Hematopoietic multipotent progenitor cell treated with erythropoietin and hydrocortisone succinate and interleukin-3 and kit ligand, for 17 days (in vitro differentiated cells): ENCODE measurements at places on chromosomes 3 and 15.

- DNase-seq = no peak
Measured at GRCh38 chr15:68592054-68592453, 13.3 kb downstream of the CORO2B start.

DNA sequence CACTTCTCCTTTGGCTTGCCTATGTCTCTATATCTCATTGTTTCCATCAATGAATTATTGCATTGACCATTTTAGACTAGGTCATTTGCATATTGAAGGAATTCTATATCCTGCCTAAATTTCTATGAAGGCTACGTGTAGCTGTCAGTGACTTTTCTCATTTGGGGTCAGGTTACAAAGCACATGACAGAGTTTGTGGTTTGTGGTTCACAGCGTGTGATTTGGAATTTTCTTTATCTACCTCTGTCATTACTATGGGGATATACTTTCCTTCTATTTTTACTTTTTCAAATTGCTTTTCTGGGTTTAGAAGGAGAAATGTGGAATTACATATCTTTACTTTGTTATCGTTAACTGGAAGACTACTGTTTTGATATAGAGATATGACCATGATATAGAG is 317.3 kb upstream of the CFAP20DC start:
- DNase-seq = no peak

GRCh38 chr3:37862219-37862902 is 681 bp downstream of the CTDSPL start:
- DNase-seq = no peak

GRCh38 chr15:64844576-64845145 is 2.9 kb downstream of the PLEKHO2 start:
- no peak for DNase-seq

DNA sequence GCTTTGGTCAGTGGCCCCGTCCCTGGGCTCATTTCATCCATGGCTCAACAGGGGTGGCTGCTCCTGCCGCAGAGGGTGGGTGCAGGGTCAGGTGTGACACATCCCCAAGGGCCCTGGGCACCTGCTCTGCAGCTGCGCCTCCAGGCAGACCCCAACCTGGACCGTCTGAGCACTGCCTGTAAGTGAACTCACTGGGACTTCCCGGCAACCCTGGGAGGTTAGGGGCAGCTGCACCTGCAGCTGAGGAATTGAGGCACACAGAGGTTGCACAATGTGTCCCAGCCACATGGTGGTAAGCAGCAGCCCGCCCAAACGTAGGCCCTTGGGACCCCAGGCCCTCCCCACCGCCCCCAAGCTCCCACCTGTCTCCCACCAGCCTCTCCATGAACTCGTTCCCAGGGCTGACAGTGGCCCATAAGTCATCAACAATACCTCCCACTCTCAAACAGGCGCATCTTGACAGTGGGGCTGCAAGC is 55.1 kb downstream of the PLXNA1 start:
- no peak for DNase-seq

DNA sequence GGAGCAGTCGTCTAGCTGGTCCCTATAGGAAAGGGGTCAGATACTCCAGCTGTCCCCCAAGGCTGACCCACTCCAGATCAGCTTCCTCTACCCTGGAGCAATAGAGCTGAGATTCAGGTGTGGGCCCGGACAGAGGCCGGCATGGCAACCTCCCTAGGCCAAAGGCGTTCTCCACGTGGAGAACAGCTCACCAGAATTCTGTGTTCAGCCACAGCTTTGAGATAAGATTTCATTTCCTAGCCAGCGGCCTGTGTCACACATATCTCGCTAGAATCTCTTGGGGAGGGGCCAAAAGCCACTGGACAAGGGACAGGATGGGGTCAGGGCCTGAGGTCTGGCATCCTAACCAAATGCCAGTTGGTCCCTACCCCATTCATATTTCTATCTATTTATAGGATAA is 20.1 kb downstream of the SRGAP3 start:
- DNase-seq = no peak

DNA sequence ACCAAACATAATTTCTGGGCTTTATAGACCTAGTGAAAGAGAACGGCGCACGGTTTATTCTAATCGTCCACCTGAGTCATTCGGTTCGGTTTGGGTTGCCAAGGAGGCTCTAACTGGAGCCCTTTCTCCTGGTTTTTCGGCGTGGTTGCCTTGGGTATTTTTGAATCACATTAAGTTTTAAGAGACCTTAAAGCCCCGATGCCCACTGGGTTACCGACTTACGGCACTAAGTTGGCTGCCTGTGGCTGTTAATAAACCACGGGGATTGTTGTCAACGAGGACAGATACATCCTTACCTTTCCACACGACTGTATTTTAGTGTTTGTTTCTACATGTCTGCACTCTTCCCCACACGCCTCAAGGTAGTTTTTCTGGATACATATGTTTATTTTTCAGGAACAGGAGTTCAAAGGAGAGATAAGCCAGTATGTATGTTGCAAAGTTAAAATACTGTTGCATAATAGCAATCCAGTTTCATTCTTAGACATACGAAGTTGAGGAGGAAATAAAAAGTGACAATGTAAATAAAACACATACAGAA is 1.2 kb upstream of the ANP32A start:
- DNase-seq = no peak

DNA sequence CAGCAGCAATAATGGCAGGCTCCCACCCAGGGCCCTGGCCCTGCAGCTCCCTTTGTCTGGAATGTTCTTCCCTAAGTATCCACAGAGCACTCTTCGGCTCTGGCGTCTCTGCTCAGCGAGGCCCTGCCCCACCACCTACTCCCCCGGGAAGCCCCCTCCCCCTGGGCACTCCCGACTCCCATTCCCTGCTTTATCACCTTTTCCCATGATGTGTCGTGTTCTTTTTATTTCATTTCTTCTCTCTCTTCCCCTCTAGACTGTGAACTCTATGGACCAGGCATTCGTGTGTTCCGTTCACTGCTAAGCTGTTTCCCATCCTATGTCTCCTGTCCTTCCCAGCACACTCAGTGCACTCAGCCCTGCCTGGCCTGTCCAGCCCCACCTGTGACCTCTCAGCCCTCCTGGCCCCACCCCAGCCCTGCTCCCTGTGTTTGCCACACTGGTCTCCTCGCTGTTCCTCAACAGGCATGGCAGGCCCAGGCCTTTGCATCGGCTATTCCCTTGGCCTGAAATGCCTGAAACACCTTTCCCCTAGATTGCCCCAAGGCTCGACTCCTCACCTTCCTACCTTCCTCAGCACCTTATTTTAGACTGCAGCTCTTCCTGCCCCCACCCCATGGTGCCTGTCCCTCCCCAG is 107.4 kb downstream of the TPRA1 start:
- DNase-seq = no peak

- peak; percentile 13 for DNase-seq
Measured at GRCh38 chr3:126245811-126246727, 65.7 kb upstream of the ALDH1L1 start.

DNA sequence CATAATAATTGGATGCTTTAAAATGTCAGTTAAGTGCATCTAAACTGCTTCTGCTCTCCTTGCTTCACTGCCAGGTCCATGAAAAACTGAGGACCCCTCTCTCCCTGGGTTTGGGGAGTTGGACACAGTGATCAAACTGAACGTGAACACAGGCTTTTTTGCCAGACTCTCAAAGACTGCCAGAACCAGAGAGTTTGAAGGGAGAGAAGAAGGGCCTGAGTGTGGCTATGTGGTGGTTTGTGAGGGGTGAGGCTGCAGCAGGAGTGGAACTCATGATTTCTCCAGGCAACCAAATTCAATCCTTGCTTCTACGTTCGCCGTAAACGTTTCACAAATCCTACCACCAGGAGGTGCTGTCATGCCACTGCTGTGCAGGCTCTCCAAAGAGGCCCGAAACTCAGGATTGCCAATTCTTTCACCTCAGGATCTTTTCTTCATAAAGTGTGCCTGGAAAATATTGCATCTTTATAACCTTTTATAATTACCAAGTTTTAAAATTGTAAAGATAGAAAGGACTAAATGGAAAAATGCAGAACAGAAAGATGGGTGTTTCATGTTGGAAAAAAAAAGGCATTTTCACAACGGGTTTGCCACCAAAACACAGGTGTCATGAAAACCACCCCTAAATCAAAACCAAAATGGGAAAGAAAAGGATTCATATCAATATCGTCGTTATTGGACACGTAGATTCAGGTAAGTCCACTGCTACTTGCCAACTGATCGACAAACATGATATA is 19.7 kb downstream of the TM4SF4 start:
- DNase-seq = peak; percentile 8

- DNase-seq = no peak
Measured at GRCh38 chr15:44711743-44712345, 527 bp downstream of the B2M start.

- DNase-seq = no peak
Measured at GRCh38 chr3:141052201-141053069, 1.3 kb downstream of the SPSB4 start.
